ENCODE measurements at places on chromosomes 7 and 10.
A peak's percentile ranks its signal among the peaks of the same experiment; 100 is the strongest.

GRCh38 chr7:137816696-137817320 lies 30.0 kb downstream of the DGKI start:
- DNase-seq = no peak

DNA sequence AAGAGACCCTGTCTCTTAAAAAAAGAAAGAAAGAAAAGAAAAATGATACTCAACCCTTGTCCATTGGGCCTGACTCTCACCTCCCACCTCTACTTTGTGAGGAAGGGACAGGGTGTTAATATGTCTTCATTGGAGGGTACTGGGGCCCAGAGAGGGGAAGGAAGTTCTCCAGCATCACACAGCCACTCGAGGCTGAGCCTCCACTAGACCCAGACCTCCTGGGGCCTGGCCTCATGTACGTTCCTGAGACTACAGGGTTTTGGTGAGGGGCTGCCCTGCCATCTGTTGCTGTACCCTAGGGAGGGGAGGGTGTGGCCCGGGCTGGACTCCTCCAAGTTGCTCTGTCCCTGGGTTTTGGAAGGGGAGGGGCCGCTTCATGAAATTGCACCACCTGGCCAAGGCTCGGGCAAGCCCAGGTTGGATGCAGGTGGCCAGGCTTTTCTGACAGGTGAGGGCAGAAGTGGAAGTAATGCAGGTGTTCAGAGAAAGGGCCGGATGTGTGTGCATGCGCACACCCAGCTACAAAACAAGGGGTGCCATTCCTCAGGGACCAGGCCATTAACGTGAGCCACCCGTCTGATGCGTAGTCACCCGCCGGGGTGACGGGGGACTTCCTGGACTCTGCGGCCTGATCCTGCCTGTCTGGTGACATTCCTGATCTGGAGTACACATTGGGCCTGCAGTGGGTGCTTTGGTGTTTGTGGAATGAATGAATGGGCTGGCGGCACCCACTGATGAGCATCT lies 21.7 kb downstream of the GTF2IRD1 start:
- DNase-seq = no peak

DNA sequence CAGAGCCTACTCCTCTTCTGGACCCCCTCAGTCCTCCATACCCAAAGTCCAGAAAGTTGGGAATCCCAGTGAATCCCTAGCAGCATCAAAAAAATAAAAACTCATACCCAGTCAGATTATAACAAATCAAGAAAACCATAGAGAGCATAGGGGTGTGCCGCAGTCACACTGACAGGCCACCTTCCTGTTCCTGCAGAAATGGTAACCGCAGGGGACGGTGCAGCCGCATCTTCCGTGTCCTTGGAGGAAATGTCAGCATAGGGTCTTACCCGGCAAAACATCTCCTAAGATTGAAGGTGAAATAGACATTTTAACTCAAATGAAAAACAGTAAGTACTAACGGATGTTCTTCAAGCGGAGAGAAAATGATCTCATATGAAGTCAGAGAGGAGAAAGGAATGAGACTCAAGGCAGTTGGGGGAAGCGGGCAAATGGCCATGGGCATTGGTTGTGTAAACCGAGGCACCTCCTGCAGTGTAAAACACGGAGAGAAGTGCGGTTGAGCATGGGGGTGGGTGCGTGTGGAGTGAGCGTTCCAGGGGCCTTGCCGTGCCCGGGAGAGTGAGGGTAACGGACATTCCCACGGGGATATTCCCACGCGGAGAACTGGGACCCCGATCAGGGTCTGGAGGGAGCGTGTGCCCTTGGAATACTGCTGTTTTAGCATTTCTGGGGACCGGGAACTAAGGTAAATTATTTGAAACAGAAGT lies 110.8 kb downstream of the NKX6-2 start:
- DNase-seq = no peak

DNA sequence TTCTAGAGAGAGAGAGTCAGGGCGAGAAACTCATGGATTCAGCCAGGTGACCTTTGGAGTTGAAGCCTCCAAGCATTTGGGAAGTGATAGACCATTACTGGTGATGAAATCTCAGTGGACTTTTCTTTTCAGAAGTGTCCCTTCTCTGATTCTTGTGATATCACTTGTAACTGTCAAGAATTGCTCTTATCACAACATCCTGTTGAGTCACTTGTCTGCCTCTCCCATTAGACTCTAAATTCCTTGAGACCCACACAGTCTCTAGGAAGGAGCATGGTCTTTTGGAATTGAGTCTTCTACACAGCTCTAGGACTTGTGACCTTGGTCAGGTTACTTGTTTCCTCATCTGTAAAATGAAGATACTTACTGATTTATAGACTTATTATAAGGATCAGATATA lies 81.0 kb downstream of the CFAP58 start:
- no peak for DNase-seq

DNA sequence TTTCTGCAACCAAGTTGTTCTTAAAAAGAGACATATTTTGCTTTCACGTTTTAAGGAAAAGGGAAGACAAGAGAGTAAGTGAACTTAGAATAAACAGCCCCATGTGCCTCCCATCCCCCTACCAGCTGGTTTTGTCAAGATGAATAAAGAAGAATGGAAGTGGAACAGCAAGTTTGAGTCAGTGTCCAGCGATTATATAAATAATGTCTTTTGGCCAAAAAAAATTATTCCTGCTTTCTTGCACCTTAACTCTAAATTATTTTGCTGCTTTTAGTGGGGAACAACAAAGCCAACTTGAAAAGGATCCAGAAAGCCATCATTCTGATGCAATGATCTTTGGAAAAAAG lies 82.4 kb upstream of the TRIL start:
- peak; percentile 60 for DNase-seq

Measured in skin of body (tissue), 3 donors.